Mesenteric fat pad (tissue), 1 donor: ENCODE measurements at places on chromosomes 4 and X.

GRCh38 chr4:7938609-7939376 lies 868 bp downstream of the AFAP1 start:
- no peak for DNase-seq

GRCh38 chr4:2939383-2940243 lies 23.6 kb downstream of the NOP14 start:
- DNase-seq: peak; percentile 74

- DNase-seq: no peak
Observed at GRCh38 chr4:73698217-73698616, 42.2 kb upstream of the CXCL8 start.

- DNase-seq: no peak
Observed at GRCh38 chr4:148173397-148174017, 268.7 kb downstream of the NR3C2 start.

DNA sequence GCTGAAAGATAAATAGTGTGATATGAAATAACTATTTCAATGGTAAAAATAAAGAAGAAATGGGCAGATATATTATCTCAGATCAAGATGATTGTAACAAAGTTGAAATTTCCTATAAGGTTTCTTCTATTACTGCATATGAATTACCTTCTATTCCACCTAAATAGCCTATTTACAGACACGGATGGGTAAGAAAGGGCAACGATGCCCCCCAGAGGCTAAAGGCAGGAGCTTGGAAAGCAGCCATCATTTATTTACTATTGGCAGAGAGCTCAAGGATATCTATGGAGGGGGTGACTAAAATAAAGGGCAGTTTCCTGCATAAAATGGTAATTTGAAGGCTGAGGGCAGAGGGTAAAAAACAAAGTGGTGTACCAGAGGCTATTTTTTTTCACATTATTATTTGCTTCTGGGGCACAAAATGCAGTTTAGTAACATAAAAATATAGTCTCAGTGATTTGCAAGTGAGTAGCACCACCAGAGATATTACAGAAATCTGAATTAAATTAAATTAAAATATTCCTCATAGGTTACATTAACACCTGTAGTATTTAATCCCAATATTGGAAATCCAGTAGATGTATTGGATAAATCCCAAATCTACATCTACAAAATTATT lies 123.1 kb downstream of the BTC start:
- DNase-seq: no peak

- DNase-seq: no peak
Observed at GRCh38 chrX:50691820-50692219, 122.2 kb downstream of the SHROOM4 start.

- DNase-seq: no peak
Observed at GRCh38 chr4:114043116-114043515, 63.7 kb upstream of the ARSJ start.

DNA sequence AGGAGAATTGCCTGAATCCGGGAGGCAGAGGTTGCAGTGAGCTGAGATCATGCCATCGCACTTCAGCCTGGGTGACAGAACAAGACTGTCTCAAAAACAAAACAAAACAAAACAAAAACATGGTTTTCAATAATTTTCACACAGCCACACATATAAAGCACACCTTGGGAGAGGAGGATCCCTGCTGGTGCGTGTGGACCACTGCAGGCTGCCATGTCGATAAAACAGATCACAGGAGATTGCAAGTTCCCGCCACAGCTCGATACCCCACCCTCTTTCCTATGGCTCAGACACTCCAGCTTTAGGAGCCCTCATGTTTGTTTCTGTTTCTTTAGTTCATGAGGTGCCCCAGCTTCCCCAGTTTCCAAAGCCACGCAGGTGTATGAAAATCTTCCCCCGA lies 31.3 kb upstream of the CLDN24 start:
- DNase-seq: peak; percentile 45

GRCh38 chr4:84024405-84024804 lies 474.7 kb downstream of the NKX6-1 start:
- no peak for DNase-seq

DNA sequence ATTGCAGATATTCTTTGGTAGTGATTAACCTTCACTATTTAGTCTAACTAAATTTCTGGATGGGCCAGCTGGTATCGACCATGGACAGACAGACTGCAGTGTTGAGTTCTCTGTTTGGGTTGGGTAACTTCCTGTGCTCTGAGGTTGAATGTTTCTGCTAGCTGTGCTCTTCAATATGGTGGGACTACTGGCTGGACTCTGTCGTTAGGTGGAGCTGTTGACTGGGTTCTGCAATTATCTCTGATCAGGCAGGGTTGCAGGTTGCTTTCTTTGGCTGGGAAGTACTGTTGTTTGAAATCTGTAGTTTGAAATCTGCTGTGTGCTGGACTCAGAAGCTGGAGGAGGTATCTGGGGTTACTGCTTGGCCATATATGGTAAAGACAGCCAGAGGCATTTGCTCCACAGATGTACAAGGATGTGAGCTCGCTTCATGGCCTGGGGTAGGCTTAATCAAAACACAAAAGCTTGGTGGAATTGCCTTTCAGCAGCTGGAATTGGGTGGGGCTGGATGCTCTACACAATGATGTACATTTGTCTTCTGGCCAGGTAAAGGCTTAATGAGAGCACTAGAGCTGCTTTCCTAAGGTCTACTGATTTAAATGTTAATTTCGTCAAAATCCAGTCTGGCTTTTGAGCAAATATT lies 1472.0 kb downstream of the FAM133A start:
- DNase-seq: no peak

DNA sequence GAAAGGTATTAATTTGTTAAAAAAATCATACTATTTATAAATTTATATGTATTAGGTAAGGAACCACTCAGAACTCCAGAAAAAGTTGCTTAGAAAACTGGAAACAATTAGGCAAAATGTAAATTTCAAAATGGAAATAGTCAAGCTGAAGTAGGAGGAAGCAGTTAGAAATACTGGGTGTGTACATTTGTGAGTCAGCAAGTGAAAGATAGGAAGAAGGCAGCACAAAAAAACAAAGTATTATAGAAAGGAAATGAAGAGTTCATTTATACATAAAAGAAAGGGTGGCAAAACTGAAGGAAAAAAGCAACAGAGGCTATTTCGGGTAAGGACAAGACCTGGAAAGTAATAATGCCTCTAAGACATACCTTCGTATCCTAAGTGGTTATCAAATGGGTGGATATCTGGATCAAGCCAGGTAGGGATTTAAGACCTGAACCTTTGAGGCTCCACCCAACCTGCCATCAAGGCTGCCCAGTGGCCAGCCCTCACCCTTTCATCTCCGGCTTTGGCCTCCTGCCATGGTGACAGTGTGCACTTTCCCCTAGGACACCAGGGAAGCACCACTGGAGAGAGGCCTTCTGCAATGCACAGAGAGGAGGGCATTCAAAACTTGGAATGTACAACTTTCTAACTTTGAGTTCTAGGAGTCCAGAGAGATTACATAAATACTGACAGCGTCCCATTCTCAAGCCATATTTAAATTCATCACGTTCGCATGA lies at the start of gene LRRC66:
LRRC66 (minus strand) TSS at position 428 of the 722 bp plus-strand sequence. CDS start 2,750 bp downstream, outside the sequence.
- no peak for DNase-seq
